AG09309 (cell line): ENCODE measurements at places on chromosomes 5 and 9.

DNA sequence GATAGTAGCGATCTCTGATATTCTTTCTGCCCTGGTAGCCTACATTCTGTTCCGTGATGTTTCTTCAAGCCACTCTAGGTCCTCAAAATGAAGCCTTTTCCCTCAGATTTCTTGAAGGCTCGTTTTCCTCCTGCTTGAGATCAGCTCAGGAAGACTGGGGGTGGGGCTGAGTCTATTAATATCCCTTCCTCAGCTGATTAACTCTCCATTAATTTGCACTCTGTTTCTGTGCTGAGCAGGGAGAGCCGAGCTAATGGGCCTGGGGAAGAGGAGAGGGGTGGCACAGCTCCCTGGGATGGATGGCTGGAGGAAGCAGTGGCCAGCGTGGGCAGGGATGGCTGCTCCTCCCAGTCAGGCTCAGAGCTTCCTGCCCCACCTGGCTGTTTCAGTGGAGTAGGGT lies 93.3 kb downstream of the PPARGC1B start:
- DNase-seq = no peak

- DNase-seq = no peak
These were observed 50.9 kb downstream of the MEGF9 start for GRCh38 chr9:120663380-120663779.

DNA sequence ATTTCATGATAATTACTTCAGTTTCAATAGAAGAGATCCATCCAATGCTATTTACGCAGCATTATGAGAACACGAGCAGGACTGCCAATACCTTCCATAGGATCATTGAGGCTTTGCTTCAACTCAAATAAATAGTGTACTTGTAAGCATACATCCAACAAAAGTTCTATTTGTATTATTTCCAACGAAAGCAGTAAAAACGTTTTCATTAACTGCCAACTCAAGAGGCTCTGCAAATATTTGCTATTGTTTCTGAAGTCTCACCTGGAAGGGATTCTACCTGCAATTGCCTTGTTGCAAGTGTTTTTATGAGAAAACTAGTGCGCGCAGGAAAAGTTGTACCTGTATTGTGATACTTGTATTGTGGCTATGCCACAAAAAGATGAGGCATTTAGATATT lies 11.0 kb upstream of the GNPDA1 start:
- DNase-seq = no peak

GRCh38 chr9:71670121-71670520 lies 98.2 kb downstream of the CEMIP2 start:
- no peak for DNase-seq

GRCh38 chr5:14521748-14522147 lies 59.8 kb upstream of the OTULINL start:
- no peak for DNase-seq

DNA sequence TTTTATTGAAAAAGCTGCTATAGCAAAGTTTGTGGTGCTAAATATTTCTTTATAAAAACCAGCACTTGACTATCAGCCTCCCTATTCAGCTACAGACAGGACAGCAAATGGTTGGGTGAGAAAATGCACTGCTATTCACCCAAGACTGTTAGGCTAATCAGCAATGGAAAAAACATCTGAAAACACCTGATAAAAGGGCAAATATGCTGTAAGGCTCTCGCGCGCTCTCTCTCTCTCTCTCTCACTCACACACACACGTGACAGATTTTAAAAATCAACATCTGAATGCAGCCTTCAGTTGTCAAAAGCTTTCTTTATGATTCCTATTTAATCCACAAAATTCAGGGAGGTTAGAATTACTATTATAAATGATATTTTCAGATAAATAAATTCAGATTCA lies 80.2 kb downstream of the HTR4 start:
- DNase-seq = no peak

DNA sequence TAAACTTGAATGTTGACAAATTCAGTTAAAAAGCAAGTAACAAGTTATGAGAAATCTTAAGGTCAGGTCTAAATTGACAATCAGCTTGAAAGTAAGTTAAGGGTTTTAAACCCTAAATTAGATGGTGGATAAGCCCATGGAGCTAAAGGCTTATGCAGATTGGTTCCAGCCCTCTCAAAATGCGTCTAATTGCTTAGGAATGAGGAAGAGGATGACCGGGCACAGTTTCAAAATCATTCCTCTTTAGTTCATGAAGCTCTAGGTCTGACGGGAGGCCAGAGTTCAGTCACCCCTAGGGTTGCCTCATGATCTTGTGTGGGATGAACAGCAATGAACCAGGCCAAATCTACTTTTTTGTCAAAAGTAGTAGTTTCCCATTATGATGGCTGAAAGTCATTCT lies 75.4 kb downstream of the SLC38A9 start:
- no peak for DNase-seq

DNA sequence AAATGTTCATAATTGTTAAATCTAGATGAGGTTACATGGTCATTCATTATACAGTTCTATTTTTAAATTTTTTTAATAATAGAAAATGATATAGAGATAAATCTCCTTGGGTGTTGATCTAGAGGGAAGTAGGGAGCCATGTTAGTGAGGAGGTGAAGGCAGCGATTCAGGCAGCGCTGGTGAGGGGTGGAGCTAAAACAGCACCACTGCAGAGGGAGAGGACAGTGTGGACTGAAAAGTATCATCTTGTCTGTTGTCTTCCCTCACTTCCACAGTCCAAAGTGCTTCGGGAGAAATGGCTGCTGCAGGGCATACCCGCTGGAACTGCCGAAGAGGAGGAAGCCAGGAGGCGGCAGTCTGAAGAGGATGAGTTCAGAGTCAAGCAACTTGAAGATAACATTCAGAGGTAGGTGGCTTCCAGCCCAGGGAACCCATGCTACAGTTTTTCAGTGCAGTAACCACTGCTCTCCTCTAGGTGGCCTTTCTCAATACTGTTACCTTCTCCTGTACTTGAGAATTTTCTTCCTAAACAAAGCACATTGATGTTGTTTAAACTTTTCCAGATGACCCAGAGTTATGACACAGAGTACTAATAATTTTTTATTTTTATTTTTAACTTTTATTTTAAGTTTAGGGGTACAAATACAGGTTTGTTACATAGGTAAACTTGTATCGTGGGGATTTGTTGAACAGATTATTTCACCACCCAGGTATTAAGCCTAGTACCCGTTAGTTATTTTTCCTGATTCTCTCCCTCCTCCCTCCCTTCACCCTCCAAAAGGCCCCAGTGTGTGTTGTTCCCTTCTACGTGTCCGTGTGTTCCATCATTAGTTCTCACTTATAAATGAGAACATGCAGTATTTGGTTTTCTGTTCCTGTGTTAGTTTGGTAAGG lies 100.5 kb downstream of the PALM2AKAP2 start:
- DNase-seq = no peak

GRCh38 chr5:20611620-20612019 lies 623.6 kb upstream of the CDH18 start:
- no peak for DNase-seq

GRCh38 chr5:71882826-71883741 lies 164.0 kb downstream of the CARTPT start:
- DNase-seq = peak; percentile 55

GRCh38 chr9:33105504-33105903 lies 29.0 kb upstream of the SMU1 start:
- DNase-seq = no peak

DNA sequence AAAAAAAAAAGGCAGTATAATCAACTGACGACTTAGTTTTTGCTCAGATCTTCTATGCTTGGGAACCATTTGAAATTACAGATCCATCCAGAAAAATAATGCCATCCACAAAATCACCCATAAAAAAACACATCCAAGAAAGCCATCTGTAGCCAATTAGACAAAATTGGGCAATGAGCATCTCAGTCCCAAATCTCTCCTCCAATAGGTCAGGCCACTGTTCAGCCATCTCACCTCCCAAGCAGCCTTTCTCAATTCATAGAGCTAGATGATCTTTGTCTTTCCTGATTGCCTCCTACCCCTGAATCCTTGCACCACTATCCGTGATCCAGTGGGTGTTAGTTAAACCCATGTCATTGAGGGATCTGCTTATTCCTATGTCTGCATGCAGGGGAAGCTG lies 139.6 kb downstream of the SCAMP1 start:
- no peak for DNase-seq

DNA sequence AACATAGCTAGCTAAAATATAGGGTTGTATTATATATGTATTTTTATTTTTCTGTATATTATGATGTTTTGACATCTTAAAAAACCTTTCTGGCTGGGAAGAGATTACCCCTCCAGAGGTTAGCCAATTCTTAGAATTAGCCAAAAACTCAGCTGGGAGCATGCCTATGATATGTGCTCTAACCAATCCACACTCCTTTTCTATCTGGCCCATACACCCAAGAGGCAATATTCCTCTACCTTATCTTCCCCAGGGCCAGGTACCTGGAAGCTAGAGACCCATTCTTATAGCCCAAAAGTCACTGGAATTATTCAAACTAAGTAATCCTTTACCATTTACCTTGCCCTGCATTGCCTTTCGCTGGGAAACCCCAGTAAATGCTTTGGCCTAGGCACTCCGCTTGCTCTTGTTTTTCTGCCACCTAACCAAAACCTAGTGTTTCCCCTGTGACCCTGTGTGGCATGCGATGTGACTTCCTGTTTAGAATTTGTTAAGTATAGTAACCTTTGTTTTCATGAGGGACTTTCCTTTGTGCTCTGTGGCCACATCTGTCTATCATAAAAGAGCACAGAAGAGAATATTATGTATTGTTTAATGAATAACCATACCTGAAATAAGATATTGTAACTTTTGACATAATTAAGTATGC lies 37.4 kb downstream of the CSNK1G3 start:
- DNase-seq = no peak

GRCh38 chr5:32308946-32309345 lies 3.8 kb downstream of the MTMR12 start:
- no peak for DNase-seq

- no peak for DNase-seq
These were observed 12.7 kb downstream of the FEM1C start for GRCh38 chr5:115531787-115532367.

DNA sequence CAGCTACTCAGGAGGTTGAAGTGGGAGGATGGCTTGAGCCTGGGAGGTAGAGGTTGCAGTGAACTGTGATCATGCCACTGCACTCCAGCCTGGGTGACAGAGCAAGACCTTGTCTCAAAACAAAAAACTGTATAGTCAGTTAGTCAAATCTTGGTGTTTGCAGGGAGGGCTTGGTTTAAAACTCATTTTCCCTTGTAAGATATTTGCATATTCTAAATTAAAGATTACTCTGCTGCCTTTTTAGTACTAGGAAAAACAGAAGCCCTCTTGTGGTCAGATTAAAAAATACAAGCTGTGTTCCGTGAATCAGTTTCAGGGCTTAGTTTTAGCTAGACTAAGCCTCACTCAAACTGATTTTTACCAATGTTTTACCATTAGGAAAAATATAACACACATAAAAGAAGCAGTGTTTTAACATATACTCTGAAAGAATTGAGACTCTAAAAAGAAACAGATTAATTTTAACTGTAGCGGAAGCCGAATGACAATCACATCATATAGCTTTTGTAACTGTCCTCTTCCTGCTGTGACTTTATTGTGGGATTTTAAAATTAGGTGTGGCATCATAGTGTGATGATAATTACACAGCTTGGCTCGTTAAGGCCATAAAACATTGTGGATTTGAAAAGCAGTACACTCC lies 84.9 kb upstream of the BASP1 start:
- DNase-seq = no peak

DNA sequence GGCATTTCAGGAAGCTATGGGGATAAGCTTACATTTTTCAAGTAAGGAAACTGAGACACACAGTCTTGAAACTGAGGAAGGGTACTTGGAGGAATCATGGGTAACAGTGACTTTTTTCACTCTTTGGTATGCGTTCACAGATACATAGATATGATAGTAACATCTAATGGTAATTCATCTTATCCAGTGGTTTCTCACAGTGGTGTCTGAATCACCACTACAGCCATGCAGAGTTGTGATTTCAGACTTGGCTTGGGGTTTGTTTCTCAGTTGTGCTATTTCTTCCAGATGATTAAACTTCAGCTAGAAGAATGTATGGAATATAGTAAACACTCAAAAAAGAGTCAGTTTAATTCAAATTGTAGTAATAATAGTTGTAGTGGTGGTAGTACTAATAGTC lies 239.1 kb upstream of the NUDT12 start:
- DNase-seq = no peak

- no peak for DNase-seq
These were observed 444.5 kb downstream of the SH3GL2 start for GRCh38 chr9:18023332-18023731.

- no peak for DNase-seq
These were observed 5.1 kb upstream of the TESK1 start for GRCh38 chr9:35599763-35600604.

DNA sequence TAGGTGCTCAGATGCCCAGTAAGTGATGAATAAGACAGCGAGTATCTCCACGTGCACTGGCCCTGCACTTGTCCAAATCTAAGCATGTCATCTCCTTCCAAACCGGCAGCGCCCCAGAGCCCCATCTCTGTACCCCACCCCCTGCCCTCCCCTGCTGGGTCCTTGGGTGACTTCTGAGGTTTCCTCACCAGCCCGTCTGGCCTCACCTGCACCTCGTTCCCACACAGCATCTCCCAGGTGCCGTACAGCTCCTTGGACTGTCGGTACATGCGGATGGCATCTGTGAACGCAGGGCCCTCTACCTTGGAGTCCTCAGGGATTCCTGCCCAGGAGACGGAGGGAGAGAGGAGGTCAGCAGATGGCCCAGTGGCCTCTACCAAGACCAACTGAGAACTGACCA lies 66.3 kb downstream of the LRSAM1 start:
- no peak for DNase-seq

DNA sequence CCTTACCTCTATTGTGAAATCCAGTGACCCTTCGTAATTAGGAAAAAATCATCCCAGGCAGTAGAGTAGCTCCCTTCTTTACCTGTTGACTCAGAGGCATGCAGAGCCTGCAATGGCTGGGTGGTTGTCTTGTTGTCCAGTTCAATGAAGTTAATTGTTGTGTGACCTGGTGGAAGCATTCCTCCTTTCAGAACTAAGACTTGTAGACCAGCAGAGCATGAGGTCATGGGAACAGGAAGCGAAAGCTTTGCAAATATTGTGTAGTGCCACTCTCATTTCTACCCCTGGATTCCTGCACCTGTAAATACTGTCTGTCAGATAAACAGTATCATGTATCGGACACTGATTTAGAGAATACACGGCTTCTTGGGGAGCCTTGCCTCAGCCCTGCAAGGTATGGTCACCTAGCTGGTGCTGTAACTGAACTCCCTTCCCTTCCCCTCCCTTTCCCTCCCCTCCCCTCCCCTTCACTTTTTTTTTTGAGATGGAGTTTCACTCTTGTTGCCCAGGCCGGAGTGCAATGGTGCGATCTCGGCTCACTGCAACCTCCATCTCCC lies 5.7 kb upstream of the PRXL2C start:
- DNase-seq = no peak
